ENCODE measurements at places on chromosomes 16 and 17. TPM values are rescaled to one million over a fixed set of nuclear protein-coding genes. Genes with fewer than 3 reads are reported as not detected.

GRCh38 chr17:37856245-37856644 is 68.0 kb upstream of the TBC1D3K start:
- DNase-seq: no peak

GRCh38 chr17:44587339-44587738 is 30.1 kb downstream of the FZD2 start:
- peak; percentile 59 for DNase-seq

DNA sequence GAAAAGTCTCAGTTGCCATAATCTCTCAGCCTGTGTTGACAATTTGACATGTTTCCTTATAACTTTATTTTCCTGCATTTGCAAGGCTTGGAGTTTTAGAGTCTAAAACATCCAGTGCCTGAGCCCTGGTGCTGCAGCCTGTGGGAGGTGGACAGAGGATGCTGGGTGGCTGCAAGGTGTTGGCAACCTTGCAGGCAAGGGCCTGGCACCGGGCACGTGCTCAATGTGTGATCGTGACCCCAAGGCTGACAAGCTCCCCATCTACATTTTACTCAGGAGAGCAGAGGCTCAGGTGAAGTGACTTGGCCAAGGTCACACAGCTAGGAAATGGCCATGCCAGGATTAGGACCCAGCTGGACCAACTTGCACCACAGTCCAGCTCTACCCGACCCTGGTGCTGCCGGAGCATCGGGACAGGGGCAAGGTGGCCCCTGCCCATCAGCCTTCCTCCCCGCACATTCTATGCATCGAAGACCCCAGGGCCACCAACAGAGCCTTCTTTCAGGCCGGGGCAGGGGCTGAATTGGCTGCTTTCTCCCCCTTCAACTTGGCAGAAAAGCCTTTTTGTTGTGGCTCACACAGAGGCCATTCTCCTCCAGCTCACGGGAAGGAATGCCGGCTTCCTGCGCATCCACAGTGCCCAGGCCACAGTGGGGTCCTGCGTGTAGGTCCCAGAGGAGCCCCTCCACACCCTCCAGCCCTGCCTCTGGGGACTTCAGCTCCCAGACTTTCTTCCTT is 23.1 kb downstream of the MMP15 start:
- DNase-seq: no peak

DNA sequence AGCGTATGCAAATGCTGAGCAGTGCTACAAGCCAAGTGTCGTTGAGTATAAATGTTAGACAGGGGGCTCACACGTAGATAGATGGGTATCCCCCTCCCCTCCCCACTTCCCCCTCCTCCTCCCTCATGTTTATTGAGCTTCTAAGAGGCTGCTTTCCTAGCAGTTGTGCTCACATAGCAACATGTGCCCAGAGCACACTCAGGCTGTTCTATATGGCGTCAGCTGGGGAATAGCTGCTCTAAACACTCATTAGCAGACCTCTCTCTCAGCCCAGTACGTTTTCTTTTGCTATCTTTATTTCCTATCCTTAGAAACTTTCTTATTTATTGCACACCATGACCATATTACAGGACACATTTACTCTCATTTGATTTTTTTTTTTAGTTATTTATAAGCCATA is 1.8 kb downstream of the KCNJ2 start:
- no peak for DNase-seq

CLEC18C gene
- 0.96 TPM for total RNA-seq

HOXB7 gene
- total RNA-seq: 28.9 TPM

B4GALNT2 gene
- 0.05 TPM for total RNA-seq

All from ureter (tissue), 1 donor.